Left lung (tissue), 14 donors: ENCODE measurements at places on chromosomes 7 and 10. TPM values are rescaled to one million over a fixed set of nuclear protein-coding genes. Genes with fewer than 3 reads are reported as not detected.

The FFAR4 gene
- 0.08 TPM for polyA plus RNA-seq

The DNAH11 gene
- 5.4 TPM for polyA plus RNA-seq

The LOXL4 gene
- polyA plus RNA-seq = 5.4 TPM

The CXCL12 gene
- polyA plus RNA-seq = 281 TPM

- no peak for DNase-seq
These were observed 317.8 kb downstream of the SH2D4B start for GRCh38 chr10:80855348-80855971.

DNA sequence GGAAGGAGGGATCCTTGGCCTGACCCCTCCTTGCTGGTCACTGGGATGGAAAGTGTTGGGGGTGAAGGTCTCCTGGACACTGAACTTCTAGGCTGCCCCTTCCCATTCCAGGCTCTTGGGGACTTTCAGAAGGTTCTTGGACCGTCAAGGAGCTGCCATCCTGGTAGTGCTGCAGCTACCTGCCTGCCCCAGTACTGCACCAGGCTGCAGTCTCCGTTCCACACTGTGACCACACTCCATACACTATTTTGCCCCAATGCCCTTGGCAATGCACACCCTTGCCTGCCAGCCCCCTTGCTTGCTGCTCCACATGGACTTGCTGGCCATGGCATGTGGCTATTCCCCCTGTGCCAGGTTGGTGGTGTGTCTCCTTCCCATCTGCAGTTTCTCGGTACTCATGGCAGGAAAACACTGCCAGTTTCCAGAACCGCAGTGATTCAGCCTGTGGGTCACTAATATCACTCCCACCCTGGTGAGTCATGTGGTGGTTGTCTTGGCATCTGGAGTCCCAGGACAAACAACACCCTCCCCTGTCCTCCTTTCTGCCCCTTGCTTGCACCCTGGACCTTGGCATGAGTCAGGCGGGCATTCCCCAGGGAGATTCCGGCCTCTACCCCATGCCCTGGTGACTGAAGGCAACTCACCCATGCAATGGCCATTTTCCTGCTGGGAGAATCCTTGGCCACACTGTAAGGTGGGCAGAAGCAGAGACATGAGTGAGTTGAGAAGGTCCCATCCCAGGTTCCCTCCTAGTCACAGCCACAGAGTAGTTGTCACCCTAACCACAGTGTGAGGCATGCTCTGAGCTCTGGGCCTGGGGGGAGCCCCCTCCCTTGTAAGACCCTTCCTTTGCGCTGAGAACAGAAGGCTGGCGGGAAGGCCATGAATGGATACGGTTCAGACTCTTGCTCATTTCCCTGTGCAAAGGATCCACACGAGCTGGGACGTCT lies 32.8 kb downstream of the GOLGA7B start:
- DNase-seq = no peak

- no peak for DNase-seq
These were observed 180.0 kb upstream of the GHITM start for GRCh38 chr10:83959328-83959727.

- no peak for DNase-seq
These were observed 109.8 kb upstream of the WDR11 start for GRCh38 chr10:120741396-120741795.

GRCh38 chr10:127498087-127498486 lies 51.0 kb upstream of the NPS start:
- DNase-seq = no peak

- DNase-seq = no peak
These were observed 234.6 kb upstream of the CCDC6 start for GRCh38 chr10:60140651-60141632.

DNA sequence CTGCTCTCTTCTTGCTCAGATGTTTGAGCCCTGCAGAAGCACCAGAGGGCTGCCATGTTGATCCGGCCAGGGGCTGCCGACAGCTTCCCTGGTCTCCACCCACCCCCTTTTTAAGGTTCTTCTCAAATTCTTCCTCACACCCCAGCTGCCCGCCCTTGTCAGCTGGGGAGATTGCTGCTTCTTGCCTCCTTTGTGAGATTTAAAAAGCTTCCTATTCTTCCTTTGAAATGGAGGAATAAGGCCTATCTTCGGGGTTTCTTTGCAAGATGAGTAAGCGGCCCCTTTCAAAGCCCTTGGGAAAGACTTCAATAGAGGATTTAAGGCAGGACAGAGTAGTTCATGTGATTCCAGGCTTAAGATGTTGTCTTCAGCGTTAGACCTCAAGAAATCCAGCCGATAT lies 211.9 kb upstream of the SHH start:
- no peak for DNase-seq
